Skin of body (tissue), 3 donors: ENCODE measurements at places on chromosomes 6 and 20. TPM values are rescaled to one million over a fixed set of nuclear protein-coding genes. Genes with fewer than 3 reads are reported as not detected.

- peak; percentile 87 for DNase-seq
These were observed 664 bp upstream of the TPBG start for GRCh38 chr6:82362878-82363427.

DNA sequence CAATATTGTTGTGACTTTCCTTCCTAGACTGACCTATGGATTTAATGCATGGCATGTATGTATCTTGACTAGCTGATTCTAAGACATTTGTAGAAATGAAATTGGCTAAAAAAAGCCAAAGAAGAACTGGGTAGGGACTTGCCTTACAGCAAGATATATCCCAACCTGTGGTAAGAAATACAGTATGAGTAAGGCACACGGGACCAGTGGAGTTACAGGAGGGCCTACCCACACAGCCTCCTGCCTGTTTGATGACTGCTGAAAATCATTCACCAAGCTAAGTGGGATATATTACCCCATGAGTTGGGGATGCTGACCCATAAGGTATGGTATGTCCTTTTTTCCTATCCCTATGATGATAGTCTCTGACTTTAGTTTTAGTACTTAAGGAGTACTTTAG is 112.2 kb downstream of the INSM1 start:
- no peak for DNase-seq

- no peak for DNase-seq
These were observed 497.3 kb downstream of the PRKN start for GRCh38 chr6:162230147-162230752.

DNA sequence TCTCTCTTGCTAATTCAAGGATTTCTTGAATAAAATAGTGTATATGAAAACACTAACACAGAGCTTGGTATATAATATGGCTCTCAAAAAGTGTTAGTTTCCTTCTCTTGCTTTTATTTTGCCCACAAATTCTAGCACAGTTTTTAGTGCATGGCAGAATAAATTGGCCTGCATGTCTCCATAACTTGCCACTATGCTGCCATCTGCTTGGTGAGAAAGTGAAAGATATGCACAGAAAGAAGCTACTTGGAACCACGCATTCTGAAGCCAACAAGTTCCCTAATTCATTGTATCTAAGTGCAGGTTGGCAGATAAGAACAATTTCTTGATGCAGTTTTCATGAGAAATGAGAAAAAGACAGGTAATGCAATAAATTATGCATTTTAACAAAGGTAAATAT is 101.2 kb downstream of the EPHA7 start:
- no peak for DNase-seq

GRCh38 chr6:17780061-17780460 is 73.3 kb upstream of the NUP153 start:
- DNase-seq = no peak

DNA sequence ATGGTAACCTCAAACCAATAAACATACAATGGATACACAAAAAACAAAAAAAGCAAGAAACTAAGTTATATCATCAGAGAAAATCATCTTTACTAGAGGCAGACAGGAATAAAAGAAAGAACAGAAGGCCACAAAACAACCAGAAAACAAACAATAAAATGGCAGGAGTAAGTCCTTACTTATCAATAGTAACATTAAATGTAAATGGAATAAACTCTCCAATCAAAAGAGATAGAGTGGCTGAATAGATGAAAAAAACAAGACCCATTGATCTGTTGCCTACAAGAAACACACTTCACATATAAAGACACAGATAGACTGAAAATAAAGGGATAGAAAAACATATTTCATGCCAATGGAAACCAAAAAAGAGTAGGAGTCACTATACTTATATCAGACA is 81.3 kb upstream of the GJE1 start:
- no peak for DNase-seq

DNA sequence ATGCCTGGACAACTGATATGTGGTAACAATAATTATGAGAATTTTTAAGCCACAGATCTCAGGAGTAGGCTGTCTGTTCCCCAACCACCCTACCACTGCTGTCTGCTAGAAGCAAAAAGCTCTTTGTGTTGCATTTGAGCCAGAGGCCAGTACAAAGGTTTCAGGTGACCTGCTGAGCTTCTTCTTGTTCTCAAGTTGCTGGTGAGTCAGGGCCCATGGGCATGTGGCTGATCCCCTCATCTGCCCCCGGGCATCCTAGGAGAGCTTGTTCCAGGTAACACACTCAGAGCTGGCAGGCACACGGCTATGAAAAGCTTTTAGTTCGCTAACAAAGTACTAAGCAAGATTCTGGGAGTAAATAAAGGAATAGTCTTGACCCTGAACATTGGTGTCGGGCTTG is 285.3 kb downstream of the CDC5L start:
- DNase-seq = no peak

DNA sequence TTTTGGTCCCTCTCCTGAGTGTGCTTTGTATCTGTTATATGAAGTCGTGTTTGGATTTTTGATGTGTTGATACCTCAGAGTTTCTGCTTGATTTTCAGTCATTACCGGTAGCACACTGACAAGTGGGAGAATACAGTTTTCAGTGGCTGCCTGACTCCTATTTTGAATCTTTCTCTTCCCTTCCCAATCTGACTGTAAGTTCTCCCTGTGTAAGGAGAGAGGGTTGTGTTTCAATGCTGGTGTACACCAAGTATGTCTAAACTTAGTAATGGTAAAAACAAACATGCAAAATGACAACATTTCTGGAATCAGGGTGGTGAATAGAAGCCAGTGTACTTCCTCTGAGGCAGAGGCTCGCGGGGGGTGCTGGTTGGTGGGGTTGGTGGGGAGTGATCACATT is 103.4 kb downstream of the HIVEP1 start:
- DNase-seq = no peak

DNA sequence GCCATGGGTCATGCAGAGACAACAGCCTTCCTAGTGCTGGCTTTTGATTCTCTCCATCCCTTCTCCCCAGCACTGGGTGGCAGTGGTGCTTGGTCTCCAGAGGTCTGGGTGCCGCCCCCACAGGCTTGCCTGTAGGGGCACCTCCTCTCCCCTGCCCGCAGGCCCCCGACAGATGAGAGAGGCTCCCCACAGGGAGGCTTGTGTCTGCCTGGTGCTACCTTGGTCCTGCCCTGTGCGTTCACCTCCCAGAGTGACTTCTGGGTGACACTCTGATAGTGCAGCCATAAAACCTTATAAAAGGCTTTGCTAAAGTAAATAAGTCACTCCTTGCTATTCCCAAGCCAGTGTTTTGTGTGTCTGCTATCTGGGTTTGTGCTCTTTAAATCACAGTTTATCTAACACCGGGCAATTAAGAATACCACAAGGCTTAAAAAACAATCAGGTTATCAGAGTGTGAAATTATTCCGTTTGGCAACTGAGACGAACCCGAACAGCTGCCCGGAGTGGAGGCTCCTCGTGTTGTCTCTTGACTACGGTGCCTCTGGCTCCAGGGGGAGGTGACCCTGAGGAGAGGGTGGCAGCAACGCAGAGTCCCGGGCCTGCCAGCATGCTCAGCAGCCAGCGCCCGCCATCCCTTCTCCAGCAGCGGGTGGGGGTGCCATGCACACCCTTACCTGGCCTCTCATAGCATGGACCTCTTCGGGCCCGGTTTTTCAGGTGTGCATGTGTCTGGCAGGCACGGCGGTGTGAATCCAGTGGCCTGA is 5.4 kb upstream of the C20orf204 start:
- DNase-seq = no peak

- DNase-seq = no peak
These were observed 22.4 kb downstream of the SDCBP2 start for GRCh38 chr20:1306316-1307135.

DNA sequence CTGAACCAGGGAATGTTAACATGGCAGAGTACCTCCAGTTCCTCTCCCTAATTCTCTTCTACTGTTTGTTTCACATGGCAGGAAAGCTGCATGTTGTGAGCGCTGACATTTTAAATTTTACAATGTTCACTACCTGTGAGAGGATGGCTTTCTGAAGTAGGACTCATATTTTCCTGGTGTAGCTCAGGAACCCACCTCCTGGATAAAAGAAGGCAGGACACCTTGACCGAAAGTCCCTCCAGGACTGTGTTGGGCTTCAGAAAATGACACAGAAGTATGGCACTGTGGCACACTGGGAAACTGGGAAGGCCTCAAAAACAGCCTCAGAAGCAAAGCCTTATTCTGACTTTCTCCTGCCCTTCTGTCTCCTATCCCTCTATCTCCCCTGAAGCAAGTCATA is 33.3 kb downstream of the PTPRK start:
- no peak for DNase-seq

- DNase-seq = no peak
These were observed 5.6 kb upstream of the ZBTB46 start for GRCh38 chr20:63836458-63837344.

- no peak for DNase-seq
These were observed 610.4 kb downstream of the RFPL4B start for GRCh38 chr6:112957536-112957916.

GRCh38 chr20:63955281-63955826 is 862 bp downstream of the UCKL1 start:
- DNase-seq = no peak

DNA sequence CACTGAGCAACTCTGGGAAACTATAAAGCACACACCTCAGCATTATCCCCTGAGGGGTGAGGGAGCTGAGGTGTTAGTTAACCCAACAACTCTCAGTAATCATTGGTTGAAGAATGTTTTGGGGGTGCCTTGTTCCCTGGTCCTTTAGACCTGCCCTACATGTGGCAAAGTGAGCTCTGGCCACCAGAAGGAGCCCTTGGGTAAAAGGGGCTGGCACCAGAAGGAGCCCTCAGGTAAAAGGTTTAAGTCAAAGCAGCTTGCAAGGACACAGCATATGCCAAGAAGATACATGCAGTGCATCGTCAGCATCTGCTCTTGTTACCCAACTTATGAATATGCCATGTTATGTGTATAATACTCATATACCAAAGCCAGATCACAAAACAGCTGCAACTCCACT is 1081.7 kb downstream of the KIF16B start:
- no peak for DNase-seq

The DPPA5 gene
- not detected for total RNA-seq

The PLAGL2 gene
- 6.4 TPM for total RNA-seq

The SLC26A8 gene
- 0.20 TPM for total RNA-seq

The DEFB132 gene
- total RNA-seq = not detected
